ENCODE measurements at places on chromosomes 7 and 10. TPM values are rescaled to one million over a fixed set of nuclear protein-coding genes. Genes with fewer than 3 reads are reported as not detected.

GRCh38 chr10:128835361-128835760, 631.7 kb upstream of the MGMT start:
- DNase-seq, result peak; percentile 7

- no peak for DNase-seq
Measured at GRCh38 chr10:95121904-95122303, 52.6 kb upstream of the CYP2C8 start.

AP5Z1 gene
- total RNA-seq, result 53.5 TPM

DNA sequence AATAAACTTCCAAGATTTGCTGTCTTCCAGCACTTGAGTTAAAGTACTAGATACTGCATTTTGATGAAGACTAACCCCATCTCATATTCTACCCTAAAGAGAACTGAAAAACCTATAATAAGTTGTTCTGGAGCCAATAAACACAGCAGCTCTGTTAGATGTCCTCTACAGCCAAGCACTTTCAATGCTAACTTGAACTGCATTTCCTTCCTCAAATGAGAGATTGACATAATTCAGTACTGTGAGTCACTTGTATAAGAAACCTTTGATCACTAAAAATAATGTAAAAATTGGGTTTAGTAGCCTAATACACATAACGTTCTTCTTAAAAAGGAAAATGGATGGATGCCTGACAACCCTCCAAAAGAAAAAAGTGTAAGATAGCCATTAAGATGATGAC, 81.3 kb downstream of the ITGB8 start:
- DNase-seq, result no peak

DNA sequence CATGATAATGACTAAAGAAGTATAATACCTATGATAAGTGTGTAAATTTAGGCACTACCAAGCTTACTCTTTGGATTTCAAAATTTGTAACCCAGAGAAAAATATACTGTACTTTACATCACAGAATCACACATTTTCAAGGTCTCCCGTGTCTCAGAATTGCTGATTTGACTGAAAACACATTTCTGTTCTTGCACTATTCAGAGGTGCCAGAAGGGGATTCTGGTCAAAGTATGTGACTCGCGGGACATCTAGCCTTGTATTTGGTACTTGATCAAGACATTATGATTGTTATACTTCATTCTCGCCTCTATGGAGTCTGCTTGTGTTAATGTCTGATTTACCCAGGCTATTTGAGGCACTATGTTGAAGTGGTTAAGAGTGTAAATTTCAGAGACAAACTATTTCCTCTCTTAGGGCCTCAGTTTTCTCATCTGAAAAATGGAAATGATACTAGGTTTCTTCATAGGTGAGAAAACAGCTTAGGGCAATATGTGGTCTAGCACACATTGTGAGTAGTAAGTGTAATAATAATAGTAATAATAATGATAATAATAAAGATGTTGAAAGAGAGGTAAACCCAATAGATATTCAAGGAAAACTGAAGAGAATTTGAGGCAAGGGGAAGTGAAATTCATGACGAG, 320.4 kb downstream of the RNLS start:
- no peak for DNase-seq

- DNase-seq, result peak; percentile 24
Measured at GRCh38 chr10:88205842-88206446, 342.5 kb downstream of the PTEN start.
